ENCODE measurements at places on chromosomes 12 and 14. TPM values are rescaled to one million over a fixed set of nuclear protein-coding genes. Genes with fewer than 3 reads are reported as not detected.

The LHX5 gene
- polyA plus RNA-seq: not detected

The OR6C1 gene
- not detected for polyA plus RNA-seq

The TSHR gene
- polyA plus RNA-seq: 0.07 TPM

The TAS2R7 gene
- polyA plus RNA-seq: not detected

The IL23A gene
- polyA plus RNA-seq: 0.65 TPM

The RPGRIP1 gene
- 0.65 TPM for polyA plus RNA-seq

The IL31 gene
- not detected for polyA plus RNA-seq

The SYCP3 gene
- polyA plus RNA-seq: 0.85 TPM

The UNC79 gene
- polyA plus RNA-seq: 0.87 TPM

The SLC5A8 gene
- 44.0 TPM for polyA plus RNA-seq

GRCh38 chr12:19018302-19018970, 111.1 kb upstream of the PLEKHA5 start:
- DNase-seq: no peak

- no peak for DNase-seq
Measured at GRCh38 chr12:122393817-122394216, 28.7 kb downstream of the CLIP1 start.

GRCh38 chr12:125098676-125099408, 33.6 kb downstream of the AACS start:
- DNase-seq: no peak

DNA sequence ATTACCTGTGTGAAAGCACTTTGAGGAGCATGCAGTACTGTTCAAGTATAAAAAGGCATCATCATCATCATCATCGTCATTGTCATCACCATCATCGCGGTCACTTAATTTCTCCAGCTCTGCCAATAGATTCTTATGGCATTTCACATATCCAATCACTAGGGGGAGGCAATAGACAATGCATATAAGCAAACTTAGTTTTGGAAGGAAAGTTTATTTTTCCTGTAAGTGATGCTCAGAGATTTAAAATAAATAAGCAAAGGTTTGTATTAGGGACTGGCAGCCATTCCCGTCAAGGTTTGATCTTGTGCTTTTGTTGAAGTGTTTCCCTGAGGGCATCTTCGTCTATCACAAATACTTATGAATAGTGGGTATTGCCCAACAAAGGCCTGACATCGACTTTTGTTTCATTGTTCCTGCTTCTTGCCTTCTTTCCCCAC, 127.4 kb downstream of the KTN1 start:
- no peak for DNase-seq

- DNase-seq: no peak
Measured at GRCh38 chr12:82651489-82651888, 35.2 kb upstream of the TMTC2 start.

- no peak for DNase-seq
Measured at GRCh38 chr12:121107681-121108080, 25.0 kb upstream of the P2RX7 start.

DNA sequence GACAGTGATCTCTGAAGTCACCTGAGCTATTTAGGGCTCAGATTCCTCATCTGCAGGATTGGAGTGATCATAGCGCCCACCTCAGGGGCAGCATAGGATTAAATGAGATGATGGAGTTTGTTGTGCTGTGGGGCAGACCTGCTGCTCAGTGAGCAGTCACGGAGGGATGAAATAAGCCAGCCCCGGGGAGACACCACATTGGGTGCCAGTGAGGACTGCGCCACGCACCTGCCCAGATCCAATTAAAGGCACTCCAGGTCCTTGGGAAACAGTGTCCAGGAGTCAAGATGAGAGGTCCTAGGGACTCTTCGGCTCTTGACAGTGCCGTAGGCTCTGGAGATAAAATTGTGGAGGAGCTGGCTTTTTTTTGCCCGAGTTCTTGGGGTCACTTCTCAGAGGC, 166.2 kb downstream of the ADGRD1 start:
- DNase-seq: no peak

GRCh38 chr12:113268621-113269020, 47.4 kb downstream of the TPCN1 start:
- DNase-seq: no peak

DNA sequence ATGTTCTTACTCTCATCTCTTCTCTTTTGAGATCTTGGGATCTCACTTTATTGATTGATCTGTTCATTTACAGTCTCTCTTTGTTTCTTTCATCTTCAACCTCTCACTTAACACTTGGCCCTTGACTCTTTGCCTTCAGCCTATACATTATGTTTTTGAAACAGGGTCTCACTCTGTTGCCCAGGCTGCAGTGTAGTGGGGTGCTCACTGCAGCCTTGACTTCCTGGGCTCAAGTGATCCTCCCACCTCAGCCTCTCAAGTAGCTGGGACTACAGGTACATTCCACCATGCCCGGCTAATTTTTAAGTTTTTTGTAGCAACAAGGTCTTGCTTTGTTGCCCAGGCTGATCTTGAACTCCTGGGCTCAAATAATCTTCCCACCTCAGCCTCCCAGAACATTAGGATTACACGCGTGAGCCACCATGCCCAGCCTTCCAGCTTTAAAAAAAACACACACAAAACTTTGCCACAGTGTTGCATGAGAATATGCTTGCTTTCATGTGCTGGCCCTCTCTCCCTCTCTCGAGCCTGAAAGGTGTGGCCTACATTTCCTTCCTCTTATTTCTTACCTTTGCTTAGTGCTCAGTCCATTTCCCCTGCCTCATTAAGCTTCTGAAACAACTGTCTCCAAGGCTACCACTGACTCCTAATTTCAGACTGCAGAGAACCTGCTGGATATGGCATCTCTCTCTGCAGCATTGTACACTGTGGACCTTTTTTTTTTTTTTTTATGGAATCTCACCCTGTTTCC, 9.9 kb downstream of the DIP2B start:
- no peak for DNase-seq

- DNase-seq: no peak
Measured at GRCh38 chr12:99619389-99620158, 28.0 kb upstream of the GARIN6 start.

DNA sequence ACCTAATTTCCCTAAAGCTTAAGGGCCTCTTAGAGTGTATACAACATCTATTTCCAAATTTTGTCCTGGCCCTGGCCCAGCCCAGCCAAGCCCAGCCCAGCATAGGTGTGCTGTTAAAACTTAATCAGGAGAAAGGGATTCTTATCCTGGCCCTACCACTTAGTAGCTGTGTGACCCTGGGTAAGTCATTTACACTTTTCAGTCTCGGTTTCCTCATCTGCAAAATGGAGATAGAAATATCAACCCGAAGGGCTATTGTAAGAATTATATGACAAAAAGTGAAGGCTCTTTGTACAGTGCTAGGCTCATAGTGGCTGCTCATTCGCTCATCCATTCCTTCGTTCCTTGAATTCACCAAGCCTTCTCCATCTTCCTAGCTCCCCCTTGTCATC, 442 bp downstream of the ERG28 start:
- no peak for DNase-seq

GRCh38 chr12:118581371-118581770, 205.0 kb downstream of the SUDS3 start:
- no peak for DNase-seq

- no peak for DNase-seq
Measured at GRCh38 chr14:98312006-98312405, 960.0 kb downstream of the BCL11B start.

DNA sequence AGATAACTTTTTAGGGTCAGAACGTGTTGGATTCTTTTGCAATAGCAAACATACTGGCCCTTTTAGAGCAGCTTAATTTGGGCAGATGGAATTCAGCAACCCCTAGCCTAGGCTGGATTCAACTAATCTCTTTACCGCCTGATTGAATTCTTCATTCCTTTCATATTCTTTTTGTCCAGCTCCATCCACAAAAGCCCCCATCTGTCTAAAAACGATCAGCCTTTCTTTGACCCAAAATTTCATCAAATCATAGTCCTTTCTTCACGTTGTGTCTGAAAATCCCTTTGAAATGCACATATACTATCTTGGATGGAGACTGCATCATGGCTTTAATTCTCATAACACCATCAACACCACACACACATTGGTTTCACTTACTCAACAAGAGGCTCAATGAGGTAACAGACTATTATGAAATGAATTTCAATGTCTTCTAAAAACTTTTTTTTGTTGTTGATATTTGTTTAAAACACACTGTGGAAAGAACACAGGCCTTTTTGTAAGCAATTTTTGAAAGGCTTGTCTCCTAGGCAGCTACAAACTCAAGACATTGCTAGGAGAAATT, 128.0 kb upstream of the EEA1 start:
- no peak for DNase-seq
